ENCODE measurements at places on chromosomes 7 and 10.

DNA sequence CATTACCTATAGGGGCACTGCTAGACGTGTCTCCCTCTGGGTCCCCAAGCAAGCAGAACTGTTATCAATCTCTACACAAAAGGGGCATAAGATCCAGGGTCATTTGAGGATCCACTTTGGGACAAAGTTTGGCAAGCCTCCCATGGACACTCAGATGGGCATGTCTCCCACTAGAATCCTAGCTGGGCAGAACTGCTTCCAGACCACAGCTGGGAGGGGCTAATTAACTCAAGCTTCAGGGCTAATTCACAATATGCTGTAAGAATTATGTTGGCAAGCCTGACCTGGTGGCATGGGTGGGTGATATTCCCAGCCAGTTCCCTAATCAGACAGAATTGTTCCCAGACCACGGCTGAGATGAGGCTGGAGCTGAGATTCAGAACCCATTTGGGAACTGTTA lies 738.4 kb upstream of the FZD8 start:
- DNase-seq, result no peak

GRCh38 chr7:24913801-24914464 lies 66.0 kb downstream of the OSBPL3 start:
- DNase-seq, result no peak

DNA sequence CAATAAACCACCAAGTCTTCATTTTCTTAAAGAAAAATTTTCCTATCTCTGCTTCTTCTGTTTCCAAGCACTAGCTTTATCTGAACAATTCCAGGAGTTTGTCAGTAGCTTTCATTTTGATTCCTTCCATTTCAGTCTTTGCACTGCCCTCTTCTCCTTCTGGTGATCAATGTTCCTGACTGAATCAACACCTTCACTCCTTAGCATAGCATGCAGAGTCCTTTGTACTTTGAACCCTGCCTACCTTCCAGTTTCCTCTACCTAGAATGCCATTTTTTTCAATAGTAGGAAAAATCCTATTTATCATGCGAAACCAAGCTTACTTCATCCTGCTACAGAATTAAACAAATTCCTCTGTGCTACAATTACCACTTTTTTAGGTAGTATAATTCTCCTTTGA lies 1.9 kb upstream of the C10orf88 start:
- DNase-seq, result no peak

- DNase-seq, result no peak
These were observed 33.1 kb upstream of the ZNF518A start for GRCh38 chr10:96096958-96097357.

GRCh38 chr7:33233659-33234058 lies 104.3 kb downstream of the BBS9 start:
- DNase-seq, result no peak

DNA sequence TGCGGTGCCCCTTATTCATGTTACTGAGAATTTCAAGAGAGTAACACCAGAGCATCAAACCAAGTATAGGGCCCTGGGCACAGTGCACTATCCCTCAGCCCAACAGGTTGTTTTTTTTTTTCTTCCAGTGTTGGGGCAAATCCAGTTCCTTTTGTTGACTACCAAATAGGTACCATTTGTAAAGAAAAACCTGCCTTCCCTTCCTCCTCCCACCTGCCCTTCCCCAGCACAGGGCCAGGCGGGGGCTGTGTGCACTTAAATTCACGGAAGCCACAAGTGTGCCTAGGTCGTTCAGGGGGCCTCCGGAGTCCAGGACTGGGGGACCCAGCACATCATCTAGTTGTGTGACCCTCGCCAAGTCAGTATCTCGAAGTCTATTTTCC lies 595 bp upstream of the SFXN4 start:
- DNase-seq, result no peak

DNA sequence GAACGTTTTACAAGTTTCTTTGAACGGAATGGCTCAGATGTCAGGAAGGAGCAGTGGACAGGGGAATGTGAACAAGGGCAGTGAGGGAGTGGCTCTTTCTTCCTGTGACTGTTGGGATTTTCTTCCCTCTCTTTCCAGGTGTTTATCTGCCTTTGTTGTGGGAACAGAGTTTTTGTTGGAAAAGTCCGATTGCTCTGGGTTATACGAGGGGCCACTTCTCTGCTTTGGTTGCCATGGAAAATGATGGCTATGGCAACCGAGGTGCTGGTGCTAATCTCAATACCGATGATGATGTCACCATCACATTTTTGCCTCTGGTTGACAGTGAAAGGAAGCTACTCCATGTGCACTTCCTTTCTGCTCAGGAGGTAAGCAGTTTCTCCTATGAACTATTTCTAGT lies 41.4 kb downstream of the ZRANB1 start:
- no peak for DNase-seq

DNA sequence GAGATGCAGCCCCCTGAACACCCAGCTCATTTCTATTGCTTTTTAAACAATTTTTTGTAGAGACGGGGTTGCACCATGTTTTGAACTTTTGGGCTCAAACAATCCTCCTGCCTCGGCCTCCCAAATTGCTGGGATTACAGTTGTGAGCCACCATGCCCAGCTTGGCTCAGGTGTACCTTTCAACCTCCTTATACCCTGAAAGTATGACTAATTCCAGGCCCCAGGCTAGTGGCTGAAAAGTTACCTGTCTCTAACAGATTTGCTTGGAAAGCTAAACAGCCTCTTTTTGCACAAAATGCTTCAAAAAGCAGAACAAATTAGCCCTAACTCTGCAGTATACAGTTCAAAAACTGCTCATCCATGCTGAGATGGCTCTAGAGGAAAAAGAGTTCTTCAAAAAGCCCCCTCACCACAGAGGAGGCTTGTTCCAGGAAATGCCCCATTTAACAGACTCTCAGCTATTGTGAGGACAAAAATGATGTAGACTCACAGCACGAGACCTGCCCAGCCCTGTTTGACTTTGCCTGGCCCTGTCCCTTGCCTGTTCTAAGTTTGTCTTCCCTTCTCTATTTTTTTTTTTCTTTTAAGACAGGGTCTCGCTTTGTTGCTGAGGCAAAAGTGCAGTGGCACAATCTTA lies 13.4 kb upstream of the AP1S1 start:
- no peak for DNase-seq

- no peak for DNase-seq
These were observed 401.9 kb upstream of the PHF14 start for GRCh38 chr7:10571759-10572158.

DNA sequence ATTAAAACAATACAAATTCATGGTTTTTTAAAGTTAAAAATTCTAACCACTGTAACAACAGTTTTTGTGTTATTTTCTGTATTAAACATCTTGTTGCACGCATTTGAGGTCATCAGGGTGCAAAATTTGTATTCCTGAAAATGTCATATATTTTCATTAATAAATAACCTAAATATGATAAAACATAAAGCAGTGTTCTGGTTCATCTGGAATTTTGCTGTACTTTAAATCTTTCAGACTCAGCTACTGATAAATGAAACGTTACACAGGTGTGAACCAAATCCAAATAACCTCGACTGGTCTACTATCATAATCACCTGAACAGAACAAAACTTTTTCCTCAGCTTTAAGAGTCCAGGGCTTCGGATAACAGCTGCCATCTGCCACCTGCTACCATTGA lies 6.9 kb downstream of the IFIT2 start:
- no peak for DNase-seq

Measured in fibroblast of skin of right quadriceps (primary cell).